Hindlimb muscle (tissue), 1 donor: ENCODE measurements at places on chromosomes 12 and 14.

GRCh38 chr12:120764816-120765215 lies 39.2 kb downstream of the ACADS start:
- DNase-seq, result no peak

GRCh38 chr14:89237921-89238529 lies 179.0 kb downstream of the FOXN3 start:
- DNase-seq, result no peak

DNA sequence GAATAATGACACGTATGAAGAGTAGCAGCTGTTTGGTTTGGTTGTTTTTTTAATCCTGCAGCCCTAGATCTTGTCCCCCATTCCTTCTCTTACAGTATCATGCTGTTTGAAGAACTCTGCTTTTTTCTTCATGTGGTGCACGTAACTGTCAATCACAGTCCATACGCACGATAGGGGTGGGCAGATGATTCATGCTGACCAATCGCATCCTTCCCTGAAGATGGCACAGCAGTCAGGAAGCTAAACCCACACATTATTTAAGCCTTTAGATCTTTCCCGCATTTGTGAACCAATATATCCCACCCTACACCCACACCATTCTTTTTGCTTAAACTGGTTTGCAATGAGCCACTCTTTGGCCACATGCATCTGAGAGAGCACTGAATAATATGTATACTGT lies 158.9 kb upstream of the PLEKHA5 start:
- no peak for DNase-seq

DNA sequence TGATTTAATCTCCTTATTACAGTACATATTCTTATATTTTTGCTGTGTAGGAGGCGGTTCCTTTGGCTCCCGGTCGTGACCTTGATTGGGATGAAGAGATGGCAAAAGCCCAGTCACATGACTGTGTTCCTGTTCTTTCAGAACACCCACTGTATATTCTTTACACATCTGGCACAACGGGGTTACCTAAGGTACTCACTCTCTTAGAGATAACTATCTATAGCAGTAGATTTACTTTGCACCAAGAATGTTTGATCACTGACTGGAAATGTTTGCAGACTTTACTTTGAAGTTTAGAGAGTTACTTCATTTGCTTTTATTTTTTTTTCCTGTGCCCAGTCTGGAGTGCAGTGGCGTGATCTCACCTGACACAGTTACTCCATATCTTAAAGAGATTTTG lies 65.2 kb downstream of the ACSS3 start:
- no peak for DNase-seq

DNA sequence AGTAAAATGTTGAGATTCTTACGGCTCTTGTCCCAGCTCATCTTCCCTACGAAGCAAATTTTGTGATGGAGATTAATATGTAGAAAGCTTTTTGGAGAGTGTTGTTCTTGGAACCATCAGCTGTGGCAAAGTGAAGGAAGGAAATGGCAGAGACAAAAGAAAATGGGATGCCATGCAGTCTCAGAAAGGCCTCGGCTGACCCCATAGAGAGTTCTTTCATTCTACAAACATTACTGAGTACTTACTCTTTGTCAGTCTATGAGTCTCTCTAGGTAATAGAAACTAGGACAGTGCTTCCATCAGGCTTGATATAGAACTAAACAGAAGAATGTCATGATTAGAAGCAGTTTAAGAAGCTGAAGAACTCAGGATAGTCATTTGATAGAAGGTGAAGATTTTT lies 134.1 kb downstream of the PLEKHA5 start:
- DNase-seq, result no peak

- DNase-seq, result no peak
These were observed 317.7 kb downstream of the BMP4 start for GRCh38 chr14:53638966-53639365.

DNA sequence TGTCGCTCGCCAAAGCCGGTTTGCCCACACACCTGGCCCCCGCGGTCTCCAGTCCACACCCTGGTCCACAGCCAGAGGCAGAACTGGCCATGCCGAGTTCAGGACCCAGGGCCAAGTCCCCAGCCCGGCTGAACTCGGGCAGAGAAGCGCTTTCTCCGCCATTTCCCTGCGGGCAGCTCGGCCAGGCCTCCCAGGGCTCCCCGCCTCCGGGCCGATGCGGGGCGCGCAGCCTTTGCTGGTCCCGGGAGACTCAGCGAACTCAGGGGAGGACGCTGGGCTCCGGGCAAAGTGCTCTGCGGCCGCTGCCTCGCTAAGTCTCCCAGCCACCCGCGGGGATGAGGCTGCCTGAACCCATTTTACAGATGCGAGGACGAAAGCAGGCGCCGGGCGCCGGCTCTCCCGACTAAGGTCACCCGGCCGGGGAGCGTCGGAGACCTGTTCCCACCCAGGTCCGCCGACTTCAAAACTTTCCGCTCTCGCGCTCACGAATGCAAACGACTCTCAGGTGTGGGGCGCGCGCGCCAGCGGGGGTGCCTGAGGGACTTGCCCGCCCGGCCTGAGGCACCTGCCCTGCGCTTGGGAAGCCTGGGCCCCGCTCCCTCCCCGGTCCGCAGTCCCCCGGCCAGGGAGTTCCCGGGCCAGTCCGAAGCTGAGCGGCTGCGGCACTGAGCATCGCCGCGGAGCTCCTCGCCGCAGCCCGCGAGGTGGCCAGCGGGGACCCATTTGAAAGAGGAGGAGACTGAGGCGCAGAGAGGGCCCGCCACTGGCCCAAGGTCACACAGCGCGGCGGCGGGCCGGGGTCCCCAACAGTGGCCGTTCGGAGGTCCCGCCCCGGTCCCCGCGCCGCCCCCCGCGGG lies 627 bp downstream of the TESC start:
- DNase-seq, result no peak

GRCh38 chr12:132140501-132140900 lies 3.6 kb downstream of the DDX51 start:
- no peak for DNase-seq

DNA sequence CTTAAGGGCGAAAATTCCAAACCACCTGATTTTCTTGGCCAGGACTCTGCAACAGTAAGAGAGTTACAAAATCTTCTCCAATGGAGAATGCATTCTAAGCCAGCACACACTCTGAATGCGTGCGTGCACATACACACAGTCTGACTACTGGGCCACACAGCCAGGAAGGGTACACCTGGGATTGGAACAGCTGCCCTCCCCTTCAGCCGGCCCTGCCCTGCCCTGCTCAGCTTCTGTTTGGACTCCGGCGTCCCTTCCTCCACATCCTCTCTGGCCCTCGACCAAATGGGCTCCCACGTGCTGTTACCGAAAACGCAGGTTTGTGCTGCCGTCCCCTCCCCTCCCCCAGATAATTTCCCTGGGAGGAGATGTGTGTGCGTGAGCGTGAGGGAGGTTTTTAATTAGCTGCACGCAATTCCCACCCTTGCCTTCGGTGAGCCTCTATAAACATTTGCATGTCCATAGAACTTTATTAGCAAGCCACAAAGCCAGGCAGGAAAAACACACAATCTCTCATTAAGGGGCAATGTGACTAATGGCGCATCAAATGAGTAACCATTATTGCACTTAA lies 43.0 kb downstream of the CCNK start:
- DNase-seq, result no peak

- DNase-seq, result peak; percentile 76
These were observed 76.6 kb upstream of the GZMB start for GRCh38 chr14:24710403-24711112.

GRCh38 chr14:54294802-54295201 lies 102.0 kb upstream of the CDKN3 start:
- DNase-seq, result no peak

GRCh38 chr12:88868050-88868449 lies 287.8 kb upstream of the KITLG start:
- peak; percentile 13 for DNase-seq

GRCh38 chr12:87317302-87317701 lies 711.9 kb downstream of the C12orf50 start:
- DNase-seq, result no peak

DNA sequence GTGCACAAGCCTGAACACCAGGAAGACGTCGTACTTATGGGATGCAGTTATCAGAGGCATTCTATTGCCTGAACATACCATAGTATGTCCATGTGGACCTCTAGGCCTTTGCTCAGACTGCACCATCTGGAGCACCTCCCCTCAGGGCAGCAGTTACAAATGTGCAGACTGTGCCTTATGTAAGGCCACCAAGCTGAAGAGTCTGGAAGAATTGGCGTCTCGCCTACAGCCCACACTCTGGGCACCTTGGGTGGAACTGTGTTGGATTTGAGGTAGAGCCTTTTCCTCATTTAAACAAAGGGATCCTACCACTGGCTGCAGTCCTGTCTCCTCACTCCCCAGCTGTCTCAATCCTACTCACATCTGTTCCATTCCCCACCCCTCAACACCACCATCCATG lies 204.3 kb upstream of the FRMD6 start:
- DNase-seq, result no peak

- DNase-seq, result no peak
These were observed 81.0 kb downstream of the CCDC92 start for GRCh38 chr12:123891516-123892179.

GRCh38 chr12:82876075-82876474 lies 189.4 kb downstream of the TMTC2 start:
- DNase-seq, result no peak

GRCh38 chr14:85315733-85316290 lies 214.1 kb upstream of the FLRT2 start:
- no peak for DNase-seq

DNA sequence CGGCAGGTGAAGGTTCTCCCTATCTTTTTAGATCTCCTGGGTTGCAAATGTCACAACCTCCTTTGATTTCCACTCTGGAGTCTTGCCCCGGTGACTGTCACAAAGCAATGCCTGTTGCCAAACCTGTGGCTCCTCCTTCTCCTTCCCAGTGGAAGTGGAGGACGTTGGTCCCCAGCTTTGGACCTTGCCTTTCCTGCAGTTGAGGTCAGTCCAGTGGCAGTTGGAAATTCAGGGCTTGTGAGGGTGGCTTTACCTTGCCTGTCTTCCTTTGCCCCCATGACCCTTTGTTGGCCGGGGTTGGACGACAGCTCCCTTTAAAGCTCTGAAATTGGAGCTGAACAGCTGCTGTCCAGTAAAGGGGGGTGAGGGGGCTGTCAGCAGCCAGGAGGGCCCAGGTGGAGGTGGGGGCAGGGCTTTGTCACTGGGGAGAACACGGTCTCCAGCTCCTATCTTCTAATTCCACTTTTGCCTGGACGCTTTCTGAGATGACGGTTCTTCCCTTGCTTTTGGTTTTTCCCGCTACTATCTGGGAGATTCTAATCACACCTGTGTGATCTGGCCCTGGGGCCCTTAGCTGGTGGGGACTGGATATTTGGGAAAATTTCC lies 4.1 kb downstream of the TEAD4 start:
- DNase-seq, result no peak

DNA sequence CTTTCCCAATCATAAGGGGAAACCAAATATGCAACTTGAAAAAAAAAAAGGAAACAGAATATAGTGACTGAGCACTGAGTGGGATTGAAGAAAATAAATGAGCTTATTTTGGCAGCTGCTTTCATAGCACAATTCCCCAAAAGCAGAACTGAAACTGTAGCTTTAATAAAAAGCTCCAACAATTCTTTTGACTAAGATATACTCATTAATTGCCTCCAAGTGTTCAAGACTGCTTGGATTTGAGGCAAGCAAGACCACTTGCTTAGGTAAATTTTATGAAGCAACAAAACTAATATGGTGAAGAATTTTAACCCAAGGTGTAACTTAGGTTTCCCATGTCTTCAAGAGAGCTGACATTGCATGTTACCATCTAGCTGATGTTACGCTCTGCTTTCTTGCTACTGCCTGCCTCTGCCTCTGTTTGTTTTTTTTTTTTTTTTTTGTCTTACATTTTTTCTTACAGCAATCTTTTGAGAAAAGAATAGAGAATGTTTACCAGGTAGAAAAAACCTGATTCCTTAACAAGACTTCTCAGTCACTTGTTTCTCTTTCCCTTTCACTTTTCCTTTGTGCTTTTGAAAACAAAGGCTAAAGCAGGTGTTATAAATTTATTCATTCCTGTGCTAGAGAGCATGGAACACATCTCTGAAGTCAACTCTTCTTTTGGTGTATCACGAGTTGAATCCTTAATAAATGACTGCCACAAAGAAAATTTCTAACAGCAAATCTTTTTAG lies 134.4 kb downstream of the BCAT1 start:
- no peak for DNase-seq

DNA sequence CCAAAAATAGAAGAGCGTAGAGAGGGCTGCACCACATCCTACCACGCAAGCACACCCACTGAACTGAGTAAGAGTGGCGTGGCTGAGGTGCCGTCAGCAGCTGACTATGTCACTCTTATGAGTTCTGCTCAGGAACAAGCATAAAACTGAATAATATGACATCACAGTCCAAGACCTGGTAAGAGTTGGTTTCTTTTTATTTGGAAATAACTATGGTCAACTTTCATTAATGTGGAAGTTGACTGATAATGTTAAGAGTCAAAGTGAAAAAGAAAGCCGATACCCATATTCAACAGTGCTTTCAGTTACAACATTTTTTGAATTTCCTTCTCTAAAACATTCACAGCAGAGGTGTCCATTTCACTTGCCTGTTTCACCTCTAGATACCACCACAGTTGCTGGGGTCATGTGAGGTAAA lies 44.6 kb downstream of the GNS start:
- DNase-seq, result no peak

- no peak for DNase-seq
These were observed 10.0 kb downstream of the STAC3 start for GRCh38 chr12:57240926-57241401.

- DNase-seq, result no peak
These were observed 926 bp downstream of the HRK start for GRCh38 chr12:116880213-116880816.

DNA sequence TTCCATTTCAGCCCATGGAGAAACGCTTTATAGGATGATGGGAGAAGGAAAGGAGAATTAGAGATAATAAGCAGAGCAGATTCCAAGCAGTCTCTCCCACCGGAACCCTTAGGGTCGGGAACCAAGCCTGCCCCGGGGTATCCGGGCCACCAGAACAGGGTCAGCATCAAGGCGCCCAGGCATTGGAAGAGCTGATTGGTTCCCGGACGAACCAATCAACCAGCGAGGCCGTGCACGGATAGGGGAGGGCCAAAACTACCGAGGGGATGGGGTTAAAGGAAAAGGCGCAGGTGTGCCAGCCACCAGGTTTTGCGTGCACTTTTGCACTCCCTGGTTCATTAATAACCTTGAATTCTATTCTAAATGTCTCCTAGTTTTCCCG lies 1.7 kb downstream of the PPM1H start:
- DNase-seq, result no peak

- DNase-seq, result no peak
These were observed 97.4 kb downstream of the SRGAP1 start for GRCh38 chr12:63941879-63942278.

GRCh38 chr14:83300476-83301064 lies 1766.9 kb upstream of the SEL1L start:
- DNase-seq, result peak; percentile 49

DNA sequence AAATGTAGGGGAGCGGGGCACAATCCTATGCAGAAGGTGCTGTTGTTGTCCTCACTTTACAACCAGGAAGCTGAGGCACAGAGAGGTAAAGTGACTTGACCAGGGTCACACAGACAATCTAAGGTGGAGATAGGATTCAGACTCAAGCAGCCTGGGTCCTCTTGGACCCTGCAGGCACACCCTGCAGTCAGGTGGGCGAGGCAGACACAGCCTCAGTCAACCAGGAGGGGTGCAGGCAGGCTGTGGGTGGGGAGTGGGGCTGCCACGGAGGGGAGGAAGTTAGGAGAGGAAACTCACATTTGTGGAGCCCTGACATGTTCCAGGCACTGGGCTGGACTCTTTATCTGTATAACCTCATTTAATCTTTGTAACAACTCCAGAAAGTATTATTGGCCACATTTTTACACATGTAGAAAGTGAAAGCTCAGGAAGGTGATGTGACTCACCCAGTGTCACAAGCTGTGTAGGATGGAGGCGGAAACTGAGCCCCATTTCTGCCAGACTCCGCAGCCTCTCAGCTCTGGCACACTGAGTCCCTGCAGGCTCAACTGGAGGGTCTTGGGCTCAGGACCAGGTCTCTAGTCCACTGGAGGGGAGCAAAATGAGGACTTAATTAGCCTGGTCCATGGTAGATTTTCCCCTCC lies 24.9 kb upstream of the CHGA start:
- no peak for DNase-seq
